Activated T-cell treated with anti-CD3 and anti-CD28 coated beads for 1 hour (primary cell): ENCODE measurements at places on chromosomes 7 and 10.

DNA sequence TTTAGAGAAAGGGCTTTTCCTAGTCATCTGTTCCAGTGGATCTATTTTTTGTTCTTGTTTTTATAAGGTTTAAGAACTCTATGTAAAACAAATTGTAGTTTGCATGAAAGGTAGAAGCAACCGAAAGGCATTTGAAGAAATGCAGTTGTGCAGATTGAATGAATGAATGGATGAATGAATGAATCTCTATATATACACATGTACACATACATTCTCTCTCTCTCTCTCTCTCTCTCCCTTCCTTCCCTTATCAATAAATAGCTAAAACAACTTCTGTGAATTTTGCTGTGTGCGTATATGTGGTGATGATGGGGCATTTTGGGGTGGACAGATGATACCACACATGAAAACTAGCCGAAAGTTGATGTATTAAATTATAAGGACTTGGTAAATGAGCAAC, 32.4 kb downstream of the ANLN start:
- DNase-seq: no peak

DNA sequence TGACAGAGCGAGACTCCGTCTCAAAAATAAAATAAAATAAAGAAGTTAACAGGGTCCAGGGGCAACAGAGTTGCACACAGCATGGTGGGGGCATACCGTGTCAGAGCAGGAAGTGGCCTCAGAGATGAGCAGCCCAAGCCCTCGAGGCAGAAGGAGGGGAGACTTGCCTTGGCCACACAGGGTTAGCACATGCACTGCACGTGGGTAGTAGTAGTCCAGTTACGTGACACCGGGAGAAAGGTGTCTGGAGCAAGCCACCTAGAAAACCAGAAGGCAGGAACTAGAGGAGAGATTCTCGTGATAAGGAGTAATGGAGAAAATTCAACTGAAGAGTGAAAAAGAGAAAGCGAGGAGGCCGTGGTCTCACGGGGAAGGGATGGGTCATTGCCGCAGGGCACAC, 9.8 kb upstream of the DENND2A start:
- no peak for DNase-seq

DNA sequence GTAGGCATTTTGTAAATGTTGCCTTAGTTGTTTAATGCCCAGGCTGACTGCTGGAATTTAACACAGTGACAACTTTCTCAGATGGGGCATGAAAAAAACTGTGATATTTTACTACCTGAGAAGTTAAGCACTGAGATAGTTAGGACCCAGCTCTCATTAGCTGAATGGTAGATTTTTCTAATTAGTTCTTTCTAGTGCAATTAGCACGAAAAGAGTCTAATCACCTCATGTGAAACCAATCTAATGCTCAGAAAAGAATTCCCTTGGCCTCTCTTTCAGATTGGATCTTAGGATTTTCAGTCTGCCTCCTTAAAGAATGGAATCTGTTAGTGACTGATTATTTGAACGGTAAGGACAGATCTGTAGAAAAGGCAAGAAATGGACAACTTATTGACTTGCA, 743.2 kb downstream of the AUTS2 start:
- no peak for DNase-seq

DNA sequence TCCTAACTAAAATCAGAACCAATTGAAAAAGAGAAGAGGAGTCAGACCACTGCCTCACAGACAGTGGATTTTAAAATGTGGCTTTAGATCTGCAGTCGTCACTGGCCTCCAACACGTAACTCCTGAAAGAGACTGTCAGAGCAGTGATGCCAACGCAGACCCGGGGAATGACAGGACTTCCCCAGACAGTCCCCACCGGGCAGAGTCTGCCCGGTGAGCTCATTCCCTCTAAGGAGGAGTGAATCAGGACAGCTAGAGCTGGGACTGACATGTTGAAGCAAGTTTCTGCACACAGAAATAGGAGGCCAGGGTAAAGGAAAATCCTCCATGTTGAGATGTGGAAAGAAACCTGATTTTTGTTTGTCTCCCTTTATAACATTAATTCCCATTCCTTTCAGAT, 105.0 kb downstream of the TES start:
- DNase-seq: no peak

DNA sequence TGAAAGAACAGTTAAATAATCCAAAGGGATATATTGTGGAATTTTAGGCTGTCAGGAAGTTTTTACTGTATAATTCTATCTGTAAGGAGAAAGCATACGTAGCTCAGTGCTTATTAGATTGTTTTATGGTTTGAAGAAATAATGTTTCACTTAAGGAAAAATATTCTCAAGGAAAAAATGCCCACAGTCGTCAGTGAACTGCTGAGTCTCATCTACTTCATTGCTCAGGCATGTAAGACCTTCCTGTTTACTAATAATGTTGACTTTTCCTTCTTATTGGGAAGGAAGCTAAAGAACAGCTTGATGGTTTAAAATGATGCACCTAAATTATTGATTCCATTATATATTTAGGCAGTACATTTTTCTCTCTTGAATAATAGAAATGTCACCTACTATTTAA, 304.2 kb downstream of the SDK1 start:
- DNase-seq: no peak

DNA sequence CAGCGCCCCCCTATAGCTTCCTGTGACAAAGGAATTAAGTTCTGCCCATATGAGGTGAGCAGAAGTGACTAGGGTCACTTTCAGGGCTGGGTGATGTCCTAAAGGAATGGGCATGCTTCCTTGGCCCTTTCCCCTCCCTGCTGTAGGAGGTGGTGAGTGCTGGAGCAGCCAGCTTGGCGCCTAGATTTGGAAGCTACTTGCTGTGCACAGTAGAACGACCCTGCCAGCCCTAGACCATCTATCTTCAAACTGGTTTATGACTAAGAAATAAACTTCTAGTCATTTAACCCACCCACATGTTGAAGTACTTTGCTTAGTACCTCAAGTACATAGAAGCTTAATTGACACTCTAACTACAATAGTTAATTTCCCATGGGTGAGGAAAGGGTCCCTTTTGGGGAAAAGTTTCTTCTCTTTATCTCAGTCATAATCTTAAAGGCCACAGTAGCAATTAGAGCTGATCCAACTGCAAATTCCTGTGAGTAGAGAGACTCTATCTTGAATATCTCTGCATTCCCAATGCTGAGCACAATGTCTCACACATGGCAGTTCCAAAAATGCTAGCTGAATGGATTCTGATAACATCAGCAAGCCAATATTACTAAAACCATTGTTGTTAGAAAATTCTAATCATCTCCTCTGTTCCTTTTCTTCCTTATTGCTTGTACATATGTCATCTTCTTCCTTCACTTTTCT, 227.2 kb downstream of the RELN start:
- no peak for DNase-seq

DNA sequence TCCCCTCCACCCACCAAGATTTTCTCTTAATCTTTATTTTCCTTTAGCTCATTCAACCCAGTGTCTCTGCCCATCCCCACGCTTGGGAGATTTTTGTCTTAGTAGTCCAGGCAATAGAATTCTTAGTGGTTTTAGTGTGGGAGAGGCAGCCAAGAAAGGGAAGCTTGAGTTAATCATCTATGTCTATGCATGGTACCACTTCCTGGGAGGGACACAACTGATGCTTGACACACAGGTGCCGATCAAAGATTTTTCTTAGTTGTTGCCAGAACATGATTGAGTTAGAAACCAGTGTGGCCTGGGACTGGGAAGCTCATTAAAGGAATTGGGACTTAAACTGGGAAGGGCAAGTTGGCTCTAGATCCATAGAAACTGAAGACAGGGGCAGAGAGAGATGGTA, 3.1 kb downstream of the STRA8 start:
- no peak for DNase-seq

GRCh38 chr10:132520177-132520811, 17.3 kb upstream of the INPP5A start:
- DNase-seq: no peak

DNA sequence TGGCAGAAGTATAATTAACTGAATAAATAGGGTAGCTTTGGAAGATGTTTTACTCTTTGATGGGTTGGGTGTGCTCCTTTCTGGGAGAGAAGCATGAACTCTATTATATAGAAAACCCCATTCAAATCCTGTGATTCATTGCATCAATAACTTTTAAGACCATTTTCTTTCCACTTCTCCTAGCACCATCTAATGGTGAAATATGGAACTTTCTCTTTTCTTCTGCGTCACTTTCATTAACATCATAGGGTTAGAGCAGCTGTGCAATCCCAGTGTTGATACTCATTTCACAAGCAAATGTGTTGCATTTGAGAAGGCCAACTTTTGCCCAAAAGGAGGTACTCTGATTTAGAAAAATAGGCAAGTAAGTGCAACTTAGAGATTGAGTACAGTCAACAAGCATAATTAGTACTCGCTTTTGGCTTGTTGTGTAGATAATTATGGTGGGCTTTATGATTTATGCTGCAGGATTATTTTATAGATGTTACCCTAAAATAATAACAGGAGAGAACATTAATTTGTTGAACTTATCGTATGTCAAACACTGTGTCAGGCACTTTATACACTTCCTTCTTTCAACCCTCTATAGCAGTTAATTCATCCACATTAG, 92.9 kb downstream of the CPED1 start:
- no peak for DNase-seq

- DNase-seq: peak; percentile 57
Observed at GRCh38 chr7:22854158-22855048, 31.8 kb upstream of the TOMM7 start.

DNA sequence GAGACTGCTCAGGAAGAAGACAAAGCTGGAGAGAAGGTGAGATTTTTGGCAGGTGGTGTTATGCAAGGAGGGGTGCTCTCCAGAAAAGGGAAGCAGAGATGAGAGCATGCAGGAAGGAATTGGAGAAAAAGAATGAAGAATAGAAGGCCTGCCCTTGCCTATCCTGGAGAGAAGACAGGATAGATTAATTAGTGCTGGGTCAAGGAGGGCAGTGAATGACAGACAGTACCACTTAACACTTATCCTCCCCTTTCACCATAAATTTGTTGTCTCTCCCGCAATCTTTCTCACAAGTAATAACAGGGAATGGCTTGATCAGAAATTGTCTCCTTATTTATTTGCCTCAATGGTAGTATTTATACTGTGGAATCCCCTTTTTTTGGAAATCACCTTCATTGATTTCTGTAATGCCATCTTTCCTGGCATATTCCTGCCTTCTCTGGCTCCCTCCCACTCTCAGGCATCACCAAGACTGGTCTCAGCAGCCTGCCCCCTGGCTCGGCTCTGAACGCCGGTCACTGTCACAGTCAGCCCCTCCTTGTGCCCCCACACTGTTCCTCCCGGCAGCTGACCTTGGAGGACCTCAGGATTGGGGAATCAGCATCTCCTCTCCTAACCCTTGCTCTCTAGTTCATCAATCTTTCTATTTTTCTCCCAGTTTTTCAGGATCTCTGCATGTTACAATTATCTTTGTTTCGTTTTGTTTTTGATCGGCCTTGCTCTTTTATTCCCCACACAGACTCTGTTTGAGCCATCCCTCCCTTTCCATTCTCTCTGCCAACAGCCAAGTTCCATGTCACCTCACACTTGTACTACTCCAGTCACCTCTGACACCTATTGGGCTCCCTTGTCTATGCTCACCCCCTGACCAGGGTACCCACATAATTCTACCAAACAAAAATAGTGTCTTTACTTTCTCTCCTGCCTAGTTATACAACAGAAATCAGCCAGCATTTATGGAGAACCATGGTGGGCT, 294.2 kb downstream of the PLXDC2 start:
- no peak for DNase-seq

DNA sequence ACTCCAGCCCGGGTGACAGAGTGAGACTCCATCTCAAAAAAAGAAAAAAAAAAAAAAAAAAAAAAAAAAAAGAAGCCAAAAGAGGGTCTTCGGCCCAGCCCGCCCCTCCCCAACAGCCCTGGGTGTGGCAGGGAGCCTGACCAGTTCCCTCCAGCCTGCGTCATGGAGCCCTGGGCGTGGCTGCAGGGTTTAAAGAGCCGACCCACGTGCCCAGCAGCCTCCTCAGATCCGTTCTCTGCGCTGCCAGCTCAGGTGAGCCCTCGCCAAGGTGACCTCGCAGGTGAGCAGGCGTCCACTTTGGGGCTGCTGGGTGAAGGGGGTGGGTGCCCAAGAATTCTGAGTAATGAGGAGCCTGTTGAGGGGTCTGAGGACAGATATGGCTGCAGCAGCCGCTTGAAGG, at the start of gene FXYD4:
Gene FXYD4 (plus strand): TSS at position 219 of the 400 bp plus-strand sequence. CDS start 2,111 bp downstream, outside the sequence.
- DNase-seq: no peak

DNA sequence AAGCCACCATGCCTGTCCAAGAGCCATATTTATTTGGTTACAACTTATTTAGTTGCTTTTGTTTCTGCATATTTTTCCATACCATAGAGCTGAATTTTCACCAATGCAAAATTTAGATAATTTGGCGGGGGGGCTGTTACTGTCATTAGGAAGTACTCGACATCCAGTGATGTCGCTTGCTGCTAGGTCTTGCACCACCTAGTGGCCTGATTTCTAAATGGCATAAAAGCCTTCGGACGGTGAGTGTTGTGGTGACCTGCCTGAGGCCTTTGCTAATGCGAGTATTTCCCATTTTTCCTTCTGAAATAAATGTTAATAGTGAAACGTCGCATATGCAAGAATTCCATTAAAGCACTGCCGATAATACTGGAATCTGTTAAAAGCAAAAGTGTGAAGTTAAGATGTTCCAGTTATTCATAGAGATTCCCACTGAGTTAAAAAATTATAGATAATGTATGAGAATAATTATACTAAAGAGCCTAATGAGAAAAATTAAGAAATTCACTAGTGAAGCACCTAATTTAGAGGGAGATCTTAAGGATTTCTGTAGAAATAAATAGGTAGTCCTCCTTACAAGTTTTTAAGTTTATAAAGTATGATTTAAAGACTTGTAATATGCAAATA, 86.1 kb upstream of the DNAJB6 start:
- peak; percentile 27 for DNase-seq

- DNase-seq: no peak
Observed at GRCh38 chr10:114239117-114239993, at the start of gene VWA2. Gene VWA2, plus strand, starts transcription at chr10:114239254. Its CDS starts 9,460 bp downstream, at chr10:114248714.

- no peak for DNase-seq
Observed at GRCh38 chr10:58305821-58306220, 29.0 kb upstream of the UBE2D1 start.

DNA sequence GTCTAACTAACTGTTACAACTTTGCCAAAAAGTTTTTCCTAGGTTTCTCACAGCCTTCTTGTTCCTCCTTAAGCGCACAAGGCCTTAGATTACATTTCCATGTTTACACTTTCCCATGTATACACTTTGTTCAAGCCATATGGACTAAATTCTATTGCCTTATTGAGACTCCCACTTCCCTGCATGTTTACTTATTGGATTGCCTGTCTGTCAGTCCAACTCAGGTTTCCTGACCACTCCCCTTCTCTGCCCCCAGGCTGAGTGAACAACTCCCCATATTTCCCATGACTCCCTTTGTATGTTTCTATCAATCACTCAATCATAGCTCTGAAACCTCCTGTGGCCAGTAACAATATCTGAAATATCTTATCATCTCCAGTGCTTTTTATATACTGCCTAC, 43.0 kb downstream of the SLC25A40 start:
- no peak for DNase-seq

DNA sequence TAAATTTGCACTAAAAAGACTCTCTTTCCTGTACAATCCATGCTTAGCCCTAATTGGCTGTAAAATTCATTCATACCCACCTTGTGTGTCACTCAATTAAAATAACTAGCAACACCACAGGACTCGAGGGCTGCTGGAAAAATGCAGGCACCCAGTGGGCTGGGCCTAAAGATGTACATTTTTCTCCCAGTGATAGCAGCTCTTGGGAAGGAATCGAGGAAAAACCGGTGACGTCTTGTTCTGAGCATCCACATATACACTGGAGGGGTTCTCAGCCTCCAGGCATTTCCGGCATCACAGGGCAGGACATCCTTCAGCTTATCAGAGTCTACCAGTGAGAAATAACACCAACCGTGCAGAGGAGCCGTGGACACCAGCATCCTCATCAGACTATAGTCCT, 85.8 kb upstream of the PITRM1 start:
- no peak for DNase-seq

- no peak for DNase-seq
Observed at GRCh38 chr7:26857506-26858240, 6.7 kb downstream of the SKAP2 start.
